A549 (cell line): ENCODE measurements at places on chromosomes 1 and 21. TPM values are rescaled to one million over a fixed set of nuclear protein-coding genes. Genes with fewer than 3 reads are reported as not detected.

GRCh38 chr1:26747048-26747447, 40.7 kb upstream of the PIGV start:
- DNase-seq, result no peak

The ATP1A2 gene
- 0.10 to 0.13 TPM in 2 of 3 replicates, not detected in the other for polyA plus RNA-seq

DNA sequence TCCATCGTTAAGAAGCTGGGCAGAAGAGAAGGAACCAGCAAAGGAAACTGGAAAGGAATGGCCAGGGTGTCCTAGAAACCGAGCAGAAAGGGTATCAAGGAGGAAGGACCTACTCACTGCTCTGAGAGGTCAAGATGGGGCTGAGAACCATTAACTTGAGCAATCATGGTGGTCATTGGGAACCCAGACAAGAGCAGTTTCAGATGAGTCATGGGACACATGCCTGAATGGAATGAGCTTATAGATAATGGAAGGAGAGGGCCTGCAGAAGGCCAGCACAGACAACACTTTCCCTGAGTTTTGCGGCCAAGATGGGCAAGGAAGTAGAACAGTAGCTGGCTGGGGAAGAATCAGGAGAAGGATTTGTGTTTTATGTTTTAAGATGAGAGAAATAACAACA, 383.2 kb downstream of the KIF26B start:
- no peak for DNase-seq

DNA sequence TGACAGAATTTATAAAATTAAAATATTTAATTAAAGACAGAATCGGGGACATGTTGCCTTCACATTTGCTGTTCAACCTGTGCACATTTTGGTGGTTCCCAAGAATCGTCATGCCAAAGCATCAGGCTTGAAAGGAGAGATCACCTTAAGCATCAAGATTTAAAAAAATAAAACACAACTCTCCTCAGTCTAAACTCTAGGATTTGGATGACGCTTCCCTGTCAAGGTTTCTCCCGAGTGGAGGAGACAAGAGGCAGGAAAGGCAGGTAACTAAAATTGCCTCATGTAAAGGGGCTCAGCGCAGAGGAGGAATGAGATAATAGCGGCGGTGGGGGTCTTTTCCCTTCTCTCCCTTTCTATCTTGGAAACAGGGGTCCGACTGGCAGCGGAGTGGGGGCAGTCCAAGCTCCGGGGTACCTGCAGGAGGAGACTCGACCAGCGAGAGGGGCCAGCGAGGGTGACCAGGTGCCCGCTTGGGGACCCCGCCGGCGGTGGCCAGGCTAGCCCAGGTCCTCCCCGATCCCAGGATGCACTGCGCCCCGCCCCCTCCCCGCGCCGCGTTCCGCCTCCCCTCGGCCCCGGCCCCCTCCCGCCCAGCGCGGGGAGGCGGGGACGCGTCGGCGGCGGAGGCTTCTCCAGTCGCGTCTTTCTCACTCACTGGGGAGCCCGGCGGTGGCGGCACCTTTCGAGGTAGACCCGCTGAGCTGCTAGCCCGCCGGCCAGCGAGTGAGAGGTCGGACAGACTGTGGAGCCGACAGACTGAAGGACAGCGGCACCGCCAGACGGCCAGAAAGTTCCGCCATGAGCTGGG, at the start of gene FNBP1L:
Gene FNBP1L (plus strand): TSS at position 638 of the 811 bp plus-strand sequence. CDS start 164 bp downstream, at position 802.
- DNase-seq, result peak; percentile 61

DNA sequence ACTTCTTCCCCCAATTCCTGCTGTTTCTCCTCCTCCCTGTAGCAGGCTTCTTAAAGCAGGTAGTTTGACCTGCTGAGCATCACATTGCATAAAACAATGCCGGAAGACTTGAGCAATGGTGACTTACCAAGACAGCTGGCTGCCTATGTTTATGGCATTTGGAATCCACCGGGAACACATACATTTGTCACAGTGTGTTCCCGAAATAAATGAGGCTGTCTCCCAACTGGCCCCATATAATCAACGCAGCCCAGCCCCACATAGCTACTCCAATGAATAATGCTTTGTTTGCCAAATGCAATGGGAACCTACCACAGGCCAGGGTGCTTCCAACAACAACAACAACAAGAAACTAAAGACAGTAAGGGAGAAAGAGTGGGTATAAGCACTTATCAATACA, 186.1 kb upstream of the MAP1LC3C start:
- DNase-seq, result no peak

- no peak for DNase-seq
Observed at GRCh38 chr1:150549496-150550221, 451 bp downstream of the ADAMTSL4 start.

GRCh38 chr1:26540351-26540750, 10.8 kb downstream of the RPS6KA1 start:
- no peak for DNase-seq

The RGSL1 gene
- polyA plus RNA-seq, result not detected in 3 replicates

The SOX13 gene
- 6.8 to 7.3 TPM (median 7.0 TPM) in 3 replicates for polyA plus RNA-seq

The LCE1C gene
- polyA plus RNA-seq, result not detected in 3 replicates

The PTGFR gene
- not detected in 3 replicates for polyA plus RNA-seq

DNA sequence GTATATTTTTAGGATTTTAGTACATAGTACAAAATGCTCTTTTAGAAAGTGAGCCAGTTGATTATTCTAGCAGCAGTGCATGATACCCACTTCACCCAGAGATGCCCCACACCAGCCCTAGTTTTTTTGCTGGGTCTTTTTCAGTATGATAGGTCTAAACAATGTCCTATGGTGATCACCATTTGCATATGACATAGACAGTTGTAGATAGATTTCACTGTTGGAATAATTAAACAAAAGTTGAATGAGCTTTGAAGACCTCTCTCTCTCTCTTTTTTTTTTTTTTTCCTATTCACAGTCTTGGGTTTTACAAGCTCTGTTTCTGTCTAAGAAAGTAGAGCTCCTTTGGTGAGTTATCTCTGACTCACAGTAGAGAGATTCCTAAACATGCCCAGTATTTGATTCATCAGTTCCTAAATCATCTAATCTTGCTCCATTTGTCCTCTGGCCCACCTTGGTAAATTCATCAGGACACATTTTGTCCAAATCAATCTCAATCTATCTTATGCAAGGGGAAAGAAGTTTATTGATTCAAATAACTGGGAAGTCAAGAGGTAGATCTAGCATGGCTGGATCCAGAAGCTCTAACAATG, 44.7 kb upstream of the VAV3 start:
- DNase-seq, result no peak

The IL22RA1 gene
- 1.2 to 1.5 TPM (median 1.4 TPM) in 3 replicates for polyA plus RNA-seq

DNA sequence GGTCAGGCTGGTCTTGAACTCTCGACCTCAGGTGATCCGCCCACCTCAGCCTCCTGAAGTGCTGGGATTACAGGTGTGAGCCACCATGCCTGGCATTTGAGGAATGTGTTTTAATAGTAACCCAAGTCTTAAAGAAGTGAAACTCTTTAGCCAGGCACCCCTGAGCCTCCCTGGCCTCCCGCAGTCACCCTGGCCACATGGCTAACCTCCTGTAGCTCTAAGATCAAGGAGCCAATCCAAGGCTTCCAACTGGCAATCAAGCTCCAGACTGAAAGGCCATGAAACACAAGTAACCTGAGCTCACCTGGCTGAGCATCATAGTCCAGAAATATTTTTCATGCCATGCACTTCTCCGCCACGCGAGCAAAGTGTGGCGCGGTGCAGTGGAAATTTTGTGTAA, 84.3 kb downstream of the LTN1 start:
- no peak for DNase-seq

DNA sequence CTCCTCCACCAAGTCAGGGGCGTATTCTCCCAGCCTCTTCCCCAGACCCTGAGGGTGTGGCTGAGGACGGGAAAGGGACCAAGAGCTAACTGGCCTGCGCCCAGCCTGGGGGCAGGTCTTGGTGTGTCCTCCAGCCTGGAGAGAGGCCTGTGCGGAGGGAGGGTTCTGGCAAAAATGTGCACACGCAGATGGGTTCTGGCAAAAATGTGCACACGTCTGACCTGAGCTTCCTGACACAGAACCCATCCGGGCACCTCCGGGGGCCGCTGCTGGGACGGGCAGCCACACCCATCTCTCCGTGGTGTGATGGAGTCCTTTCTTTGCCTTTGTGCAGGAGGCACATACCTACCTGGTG, 23.1 kb upstream of the PKP1 start:
- DNase-seq, result no peak

The PRRX1 gene
- not detected in 3 replicates for polyA plus RNA-seq

DNA sequence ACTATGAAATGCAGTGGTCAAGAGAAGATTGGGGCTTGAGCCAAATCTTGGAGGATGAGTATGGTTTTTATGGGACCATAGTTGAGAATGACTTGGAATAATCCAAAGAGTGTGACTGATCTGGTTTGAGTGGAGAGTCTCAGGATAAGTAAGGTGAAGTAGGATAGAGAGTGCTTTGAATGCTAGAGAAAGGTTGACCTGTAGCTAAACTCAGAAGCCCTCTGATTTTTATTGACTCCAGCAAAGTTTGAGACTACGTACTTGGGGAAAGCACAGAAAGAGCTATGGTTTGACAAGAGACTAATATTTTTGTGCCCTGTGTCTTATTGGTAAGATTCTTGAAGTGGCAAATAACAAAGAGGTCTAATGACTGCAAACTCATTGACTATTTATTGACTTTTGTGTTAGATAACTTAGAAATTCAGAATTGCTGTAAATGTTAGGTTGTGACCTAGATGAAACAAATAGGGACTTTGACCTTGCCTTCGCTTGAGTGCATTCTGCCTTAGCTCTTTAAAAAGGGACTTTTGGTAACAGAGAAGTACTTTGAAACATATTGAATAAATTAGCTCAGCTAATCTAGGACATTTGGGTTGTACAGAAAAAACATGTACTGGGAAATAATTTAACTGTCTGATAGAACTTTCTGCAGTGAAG, 35.1 kb downstream of the UAP1 start:
- no peak for DNase-seq

The OTUD7B gene
- 6.9 to 8.0 TPM (median 8.0 TPM) in 3 replicates for polyA plus RNA-seq

DNA sequence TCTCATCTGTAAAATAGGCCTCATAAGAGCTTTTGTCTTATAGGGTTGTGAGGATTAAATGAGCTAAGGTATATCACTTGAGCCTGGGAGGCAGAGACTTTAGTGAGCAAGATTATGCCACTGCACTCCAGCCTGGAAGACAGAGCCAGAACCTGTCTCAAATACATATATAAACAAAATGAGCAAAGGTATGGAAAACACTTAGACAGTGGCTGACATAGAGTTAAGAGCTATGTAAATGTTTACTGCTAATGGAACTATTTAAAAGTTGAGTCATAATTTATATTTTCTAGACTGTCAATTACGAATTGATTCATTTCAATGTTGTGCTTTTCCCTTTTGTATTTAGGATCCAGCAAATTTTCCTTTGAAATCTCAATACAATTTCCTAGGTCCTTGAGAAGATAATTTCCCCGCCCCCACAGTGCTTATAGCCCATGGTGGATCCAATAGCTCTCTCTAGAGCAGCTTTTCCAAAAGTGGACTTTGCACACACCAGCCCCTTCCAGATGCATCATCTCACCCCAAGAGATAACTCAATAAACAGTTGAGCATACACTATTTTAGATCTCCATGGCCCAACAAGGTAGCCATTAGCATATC, 21.8 kb upstream of the RUNX3 start:
- DNase-seq, result no peak

The FAM3B gene
- polyA plus RNA-seq, result not detected in 3 replicates

GRCh38 chr1:204663644-204664383, 21.7 kb downstream of the LRRN2 start:
- DNase-seq, result no peak

The F11R gene
- polyA plus RNA-seq, result 28.3 to 30.3 TPM (median 29.7 TPM) in 3 replicates

The DCAF8 gene
- 67.4 to 69.8 TPM (median 69.8 TPM) in 3 replicates for polyA plus RNA-seq

DNA sequence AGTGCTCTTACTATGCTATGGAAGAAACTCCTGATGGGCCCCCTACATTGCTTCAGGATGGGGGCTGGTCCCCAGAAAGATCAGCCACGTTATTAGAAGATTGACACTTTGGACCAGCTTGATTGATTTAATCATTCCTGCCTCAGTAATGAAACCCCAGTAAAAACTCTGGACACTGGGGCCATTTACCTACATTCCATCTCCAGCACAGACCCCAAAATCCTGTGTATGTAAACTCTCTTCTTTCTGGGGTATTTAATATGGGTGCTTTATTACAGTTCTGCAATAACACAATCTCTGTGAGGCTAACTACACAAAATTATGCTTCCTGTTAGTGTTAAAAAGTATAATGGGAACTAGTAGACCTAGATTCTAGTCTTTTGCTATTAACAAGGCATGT, 96.6 kb downstream of the KCNK1 start:
- no peak for DNase-seq

The APOBEC4 gene
- not detected in 3 replicates for polyA plus RNA-seq
